GM18507 (cell line): ENCODE measurements at places on chromosomes 11 and 22.

- DNase-seq, result no peak
Observed at GRCh38 chr22:44455151-44455962, 42.7 kb downstream of the RTL6 start.

GRCh38 chr11:103700622-103701021 is 335.8 kb upstream of the DDI1 start:
- no peak for DNase-seq

GRCh38 chr11:134558916-134559601 is 147.0 kb upstream of the B3GAT1 start:
- no peak for DNase-seq

- DNase-seq, result no peak
Observed at GRCh38 chr11:118929501-118930093, 3.9 kb upstream of the BCL9L start.
